Stimulated activated CD4-positive, alpha-beta T cell treated with anti-CD3 and anti-CD28 coated beads, Interleukin-2, amount 100 ng/mL, for 24 hours (primary cell): ENCODE measurements at places on chromosomes 16 and 17.

DNA sequence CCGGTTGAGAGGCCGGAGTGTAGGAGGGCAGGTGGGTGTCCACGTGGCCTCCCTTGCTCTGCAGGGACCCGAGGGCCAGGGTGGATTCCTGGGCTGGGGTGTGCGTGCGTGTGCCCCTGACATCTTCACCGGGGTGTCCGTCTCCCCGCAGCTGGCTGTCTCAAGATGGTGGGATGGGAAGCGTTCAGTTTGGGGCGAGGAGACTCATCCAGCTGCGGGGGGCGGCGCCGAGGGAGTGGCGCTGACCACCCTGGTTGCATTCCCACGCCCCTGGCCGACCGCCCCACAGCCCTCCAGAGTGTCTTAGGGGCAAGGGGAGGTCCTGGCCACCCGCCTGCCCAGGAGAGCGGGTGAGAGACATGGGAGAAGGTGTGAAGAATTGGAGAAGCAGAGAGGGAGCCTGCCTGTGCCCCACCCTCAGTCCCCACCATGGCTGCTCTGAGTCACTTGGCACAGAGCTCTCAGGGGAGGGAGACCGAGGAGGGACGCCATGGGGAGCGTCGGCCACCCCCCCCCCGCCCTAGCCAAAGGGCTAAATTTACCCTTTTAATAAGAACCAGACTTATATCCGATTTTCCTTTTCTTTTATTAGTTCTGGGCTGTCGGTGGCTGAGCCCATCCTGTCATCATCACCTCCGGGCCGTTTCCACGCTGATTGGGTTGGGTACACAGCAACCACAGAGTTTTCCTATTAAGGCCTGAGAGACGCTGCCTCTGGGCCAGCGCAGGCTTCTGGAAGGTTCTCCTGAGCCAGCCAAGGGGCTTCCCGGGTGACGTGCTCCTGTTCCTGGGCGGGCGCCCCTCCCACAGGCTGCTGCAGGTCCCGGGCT is 22.0 kb downstream of the BAHCC1 start:
- DNase-seq, result no peak

DNA sequence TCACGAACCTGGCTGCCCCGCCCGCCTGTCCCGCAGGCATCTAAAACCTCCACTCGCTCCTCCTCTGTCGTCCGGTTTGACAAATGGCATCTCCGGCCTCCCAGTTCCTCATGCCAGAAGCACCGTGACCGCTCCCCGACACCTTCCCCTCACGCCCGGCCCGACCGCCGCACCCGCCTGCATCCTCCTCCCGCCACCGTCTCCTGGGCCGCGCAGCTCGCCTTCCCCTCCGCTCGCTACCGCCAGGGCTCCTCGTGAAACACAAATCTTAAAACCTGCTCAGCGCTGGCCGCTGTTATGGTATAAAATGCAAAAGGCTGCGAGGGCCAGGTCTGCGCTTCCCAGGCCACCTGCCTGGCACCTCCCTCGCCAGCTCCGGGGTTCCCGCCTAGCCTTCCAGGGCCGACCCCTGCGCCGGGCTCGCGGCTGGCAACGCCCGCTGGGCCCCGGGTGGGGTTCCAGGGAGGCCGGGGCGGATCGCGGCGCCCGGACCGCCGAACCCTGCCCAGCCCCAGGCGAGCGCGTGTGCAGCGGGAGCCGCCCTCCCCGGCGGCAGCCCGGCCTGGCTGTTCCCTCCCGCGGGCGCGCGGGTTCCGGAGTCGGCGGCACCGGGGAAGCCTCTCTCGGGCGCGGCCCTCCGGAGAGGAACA is 488 bp downstream of the SPSB3 start:
- peak; percentile 40 for DNase-seq

- DNase-seq, result no peak
Measured at GRCh38 chr16:77943801-77944200, 78.5 kb upstream of the CLEC3A start.

DNA sequence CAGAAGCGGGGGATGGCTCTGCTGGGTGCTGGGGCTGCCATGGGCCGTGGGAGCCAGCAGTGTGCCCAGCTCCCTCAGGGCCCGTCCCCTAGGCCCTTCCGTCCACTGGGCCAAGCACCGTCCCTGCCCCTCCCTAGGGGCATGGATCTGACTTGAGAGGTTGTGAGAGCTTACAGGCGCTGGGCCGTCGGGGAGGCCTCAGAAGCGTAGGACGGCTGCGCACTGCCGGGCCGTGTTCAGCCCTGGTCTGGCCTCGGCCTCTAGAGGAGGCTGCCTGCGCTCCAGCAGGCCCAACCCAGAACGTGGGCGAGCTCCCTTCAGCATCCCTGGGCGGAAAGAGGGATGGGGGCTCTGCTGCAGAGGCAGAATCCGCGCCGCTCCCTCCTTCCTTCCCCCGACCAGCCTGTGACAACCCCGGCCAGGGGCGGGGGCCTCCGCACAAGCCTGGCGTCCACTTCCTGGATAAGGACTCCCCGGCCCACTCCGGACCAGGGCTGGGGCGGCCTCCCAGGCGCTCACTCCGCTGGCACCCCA is 685 bp upstream of the MPG start:
- DNase-seq, result peak; percentile 51

- no peak for DNase-seq
Measured at GRCh38 chr16:27439271-27440018, 37.5 kb downstream of the IL21R start.

- no peak for DNase-seq
Measured at GRCh38 chr16:414395-415169, 10.9 kb upstream of the RAB11FIP3 start.
